ENCODE measurements at places on chromosomes 16 and 17.

DNA sequence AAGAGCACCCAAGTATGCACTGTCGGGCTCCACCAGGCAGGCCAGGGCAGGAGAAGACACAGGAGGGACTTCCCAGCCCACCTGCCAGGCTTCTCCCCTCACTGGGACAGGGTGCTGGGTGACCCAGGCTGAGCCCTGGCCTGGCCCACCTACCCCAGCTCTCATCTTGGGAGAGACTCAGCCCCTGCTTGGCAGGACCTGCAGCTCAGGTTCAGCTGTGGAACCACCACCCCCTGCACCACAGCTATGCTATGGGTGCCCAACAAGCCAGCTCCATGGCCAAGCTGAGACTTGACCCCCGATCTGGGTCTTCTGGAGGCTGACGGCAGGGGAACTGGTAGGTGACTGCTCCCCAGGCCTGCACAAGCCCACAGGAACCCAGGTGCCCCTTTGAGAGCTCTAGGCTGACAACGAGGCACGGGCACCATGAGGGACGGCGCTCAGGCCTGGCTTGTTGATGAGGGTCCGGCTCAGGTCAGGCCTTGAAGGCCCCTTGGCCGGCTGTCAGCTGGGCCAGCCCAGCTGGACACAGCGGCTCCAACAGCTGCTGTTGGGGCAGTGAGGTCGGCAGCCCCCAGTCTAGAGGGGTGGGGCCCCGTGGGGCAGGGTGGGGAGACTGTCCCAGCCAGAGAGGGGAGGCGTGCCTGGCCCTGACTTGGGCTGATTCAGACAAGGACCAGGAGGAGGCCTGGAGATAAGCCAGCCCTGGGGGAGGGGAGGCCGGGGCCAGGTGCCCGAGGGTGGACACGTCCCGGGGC lies 4.6 kb downstream of the RPUSD1 start:
- no peak for DNase-seq

GRCh38 chr17:47066841-47067682 lies 88.0 kb upstream of the RPRML start:
- DNase-seq: peak; percentile 90

DNA sequence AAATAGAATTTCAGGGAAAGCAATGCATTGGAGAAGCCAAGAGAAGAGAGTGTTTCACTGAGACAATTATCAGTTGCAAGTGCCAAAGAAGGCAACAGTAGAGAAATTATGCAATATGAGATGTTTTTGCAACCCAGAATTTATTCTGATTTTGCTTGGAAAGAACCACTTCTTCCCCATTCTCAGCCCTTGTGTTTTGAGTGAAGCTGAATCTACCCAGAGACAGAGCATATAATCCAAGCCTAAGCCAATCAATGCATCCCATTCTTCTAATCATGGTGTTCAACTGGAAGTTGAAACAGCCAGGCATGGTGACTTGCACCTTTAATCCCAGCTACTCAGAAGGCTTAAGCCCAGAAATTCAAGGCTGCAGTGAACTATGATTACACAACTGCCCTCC lies 6.9 kb upstream of the SCNN1G start:
- no peak for DNase-seq

DNA sequence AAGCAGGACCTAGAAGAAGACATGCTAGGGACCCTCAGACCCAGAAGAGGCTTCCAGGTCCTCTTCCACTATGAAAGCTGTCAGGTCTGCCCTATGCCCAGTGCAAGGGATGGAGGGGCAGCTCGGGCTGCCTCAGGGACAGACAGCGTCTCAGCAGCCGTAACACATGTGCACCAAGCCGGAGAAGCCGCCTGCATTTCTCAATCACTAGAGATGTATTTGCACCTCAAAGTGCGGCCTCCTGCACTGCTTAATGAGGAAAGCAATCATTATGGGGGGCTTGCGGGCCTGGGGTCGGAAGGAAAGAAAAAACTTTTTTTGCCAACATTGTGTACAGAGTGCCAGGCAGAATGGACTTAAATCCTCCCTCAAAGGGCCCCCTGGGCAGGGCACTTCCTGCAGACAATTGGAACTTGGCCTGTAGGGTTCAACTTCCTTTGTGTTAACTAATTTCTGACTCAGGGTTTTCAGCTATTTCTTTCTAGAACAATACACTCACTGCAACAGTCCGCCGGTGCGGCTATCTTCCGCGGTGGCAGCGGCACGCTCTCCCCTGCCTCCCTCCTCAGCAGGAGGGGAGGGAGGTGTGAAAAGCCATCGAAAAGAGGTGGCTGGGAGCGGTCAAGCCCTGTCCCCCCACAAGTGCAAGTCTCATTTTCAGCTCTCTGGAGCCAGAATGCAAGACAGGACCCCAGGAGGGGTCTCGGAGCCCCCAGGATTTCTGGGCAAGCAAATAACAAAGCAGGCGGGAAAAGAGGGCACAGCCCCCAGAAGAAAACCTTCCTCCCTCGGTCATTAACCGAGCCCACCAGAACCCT lies 101.2 kb downstream of the ZNF423 start:
- no peak for DNase-seq

- no peak for DNase-seq
These were observed 40.8 kb upstream of the NACA2 start for GRCh38 chr17:61631800-61632199.

DNA sequence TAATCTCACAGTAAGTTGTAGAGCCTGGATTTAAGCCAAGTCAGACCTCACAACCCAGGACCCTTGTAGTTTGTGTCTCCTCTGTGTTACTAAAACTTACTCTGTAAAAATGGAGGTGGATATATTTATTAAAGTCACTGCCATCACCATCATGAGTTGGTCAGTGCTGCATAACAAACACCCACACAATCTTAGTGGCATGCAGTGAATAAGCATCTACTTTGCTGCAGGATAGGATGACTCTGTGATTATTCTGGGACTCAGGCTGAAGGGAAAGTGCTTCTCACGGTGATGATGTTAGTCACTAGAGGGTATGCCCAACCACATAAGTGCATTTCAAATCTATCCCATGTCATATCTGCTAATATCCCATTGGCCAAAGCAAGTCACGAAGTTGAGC lies 398.7 kb downstream of the XYLT1 start:
- no peak for DNase-seq

DNA sequence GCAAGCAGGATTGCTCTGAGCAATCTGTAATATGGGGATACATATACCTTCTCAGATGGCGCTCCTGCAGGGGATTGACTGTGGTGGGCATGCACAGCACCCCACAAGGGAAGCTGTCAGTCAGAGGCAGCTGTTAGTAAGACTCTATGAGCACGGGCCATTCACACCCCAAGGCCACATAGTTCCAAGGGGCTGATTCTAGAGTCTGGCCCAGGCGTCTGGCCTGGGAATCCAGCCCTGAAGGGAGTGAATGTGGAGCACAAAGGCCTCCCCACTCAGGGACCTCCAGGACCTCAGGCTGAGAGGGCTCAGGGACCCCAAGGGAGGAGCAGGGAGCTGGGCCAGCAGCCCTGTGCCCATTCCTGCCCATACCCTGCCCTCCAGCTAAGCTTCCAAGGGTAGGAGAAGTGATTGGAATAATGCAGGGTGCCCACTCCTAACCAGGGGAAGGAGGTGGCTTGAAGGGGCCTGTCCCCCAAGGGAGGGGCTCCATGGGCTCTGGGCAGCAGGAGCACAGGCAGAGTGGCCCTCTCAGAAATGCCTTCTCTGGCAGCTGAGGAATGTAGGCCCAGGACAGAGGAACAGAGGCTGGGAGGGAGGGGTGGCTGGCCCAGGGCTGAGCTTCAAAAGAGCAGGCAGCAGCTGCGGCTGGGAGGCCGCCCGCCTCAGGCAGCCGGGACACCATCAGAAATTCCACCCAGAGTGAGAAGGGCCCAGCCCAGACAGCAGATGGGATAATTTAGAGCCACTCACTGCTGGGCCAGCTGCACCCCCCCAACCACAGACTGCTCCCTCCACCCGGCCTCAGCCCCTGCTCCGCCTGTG lies 48.9 kb upstream of the MRPS23 start:
- DNase-seq: no peak

Measured in coronary artery (tissue), 2 donors.